Activated CD8-positive, alpha-beta T cell treated with anti-CD3 and anti-CD28 coated beads for 36 hours (primary cell): ENCODE measurements at places on chromosomes 6 and 20.
A peak's percentile ranks its signal among the peaks of the same experiment; 100 is the strongest.

DNA sequence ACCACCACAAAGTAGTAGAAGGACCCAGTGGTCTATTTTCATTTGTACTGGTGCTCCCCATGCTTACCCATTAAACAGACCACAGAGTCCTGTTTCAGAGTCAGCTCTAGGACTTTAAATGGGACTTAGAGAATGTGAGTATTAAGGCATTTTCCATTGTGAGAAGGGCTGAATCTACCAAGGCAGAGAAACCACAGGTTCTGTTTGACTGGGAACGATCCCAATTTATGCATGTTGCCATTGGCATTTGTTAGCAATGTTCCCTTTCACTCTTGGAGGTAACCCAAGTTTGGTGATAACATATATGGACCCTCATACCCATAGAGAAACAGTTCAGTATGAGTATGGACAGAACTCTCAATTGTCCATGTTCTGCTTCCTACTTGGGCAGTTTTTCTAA, 672.8 kb downstream of the KIF16B start:
- DNase-seq = no peak

DNA sequence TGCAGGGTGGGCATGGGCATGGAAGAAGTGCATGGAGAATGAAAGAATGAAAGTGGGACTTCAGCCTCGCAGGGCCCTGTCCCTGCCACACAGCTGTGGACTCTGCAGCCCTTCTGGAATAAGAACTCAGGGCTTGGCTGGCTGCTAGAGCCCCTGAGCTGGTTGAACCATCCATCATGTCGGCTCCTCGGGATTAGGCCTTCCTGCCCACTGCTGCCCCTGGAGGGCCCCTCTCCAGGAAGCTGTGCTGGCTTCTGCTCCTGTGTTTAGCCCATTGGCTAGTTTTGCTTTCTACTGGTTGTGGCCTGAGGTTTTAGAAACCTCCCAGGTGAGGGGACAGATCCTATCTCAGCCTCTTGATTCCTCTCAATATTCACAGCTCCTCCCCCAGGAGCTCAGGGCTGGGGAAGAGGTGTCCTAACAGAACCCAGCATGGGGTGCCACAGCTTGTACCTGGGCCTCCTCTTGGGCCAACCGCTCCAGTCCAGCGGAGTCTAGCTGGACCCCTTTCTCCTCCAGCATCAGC, 7.9 kb downstream of the AARS2 start:
- DNase-seq = no peak

- no peak for DNase-seq
Measured at GRCh38 chr20:32479697-32480171, 105.4 kb downstream of the NOL4L start.

GRCh38 chr20:32158943-32159660, 48.4 kb downstream of the PLAGL2 start:
- peak; percentile 6 for DNase-seq
